ENCODE measurements at places on chromosomes 16 and 17.

GRCh38 chr16:63312346-63312745 lies 1276.1 kb upstream of the CDH8 start:
- no peak for DNase-seq

DNA sequence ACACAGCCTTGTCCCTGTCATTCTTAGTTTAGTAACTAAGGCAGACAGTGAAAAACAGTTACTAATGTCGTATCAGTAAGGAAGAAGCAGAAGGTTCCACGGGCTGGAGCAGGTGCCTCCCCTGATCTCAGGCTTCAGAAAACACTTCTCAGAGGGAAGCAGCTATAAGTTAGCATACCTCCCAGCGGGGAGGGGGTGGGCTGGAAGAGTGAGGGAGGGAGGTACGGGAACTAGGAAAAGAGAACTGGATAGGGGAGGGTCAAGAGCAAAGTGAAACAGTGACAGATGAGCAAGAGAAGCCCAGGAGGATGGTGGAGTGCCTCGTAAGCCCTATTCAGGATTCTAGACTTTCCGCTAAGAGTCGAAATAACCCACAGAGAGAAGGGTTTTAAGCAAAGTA lies 186.3 kb upstream of the XYLT1 start:
- no peak for DNase-seq

GRCh38 chr16:175011-175949 lies 1.2 kb upstream of the HBA1 start:
- no peak for DNase-seq

- DNase-seq, result no peak
These were observed 103.5 kb downstream of the SYCE1L start for GRCh38 chr16:77302674-77303073.

DNA sequence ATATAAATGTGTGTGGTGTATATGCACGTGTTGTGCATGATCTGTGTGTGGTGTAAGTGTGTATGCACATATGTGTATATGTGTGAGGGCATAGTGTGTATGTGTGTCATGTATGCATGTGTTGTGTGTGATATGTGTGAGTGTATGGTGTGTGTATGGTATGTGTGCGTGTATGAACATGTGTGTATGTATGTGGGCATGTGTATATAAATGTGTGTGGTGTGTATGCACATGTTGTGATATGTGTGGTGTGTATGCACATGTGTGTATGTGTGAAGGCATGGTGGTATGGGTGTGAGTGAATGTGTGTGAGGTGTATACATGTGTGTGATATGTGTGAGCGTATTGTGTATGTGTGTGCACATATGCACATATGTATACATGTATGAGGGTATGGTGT lies 198.7 kb downstream of the RBFOX3 start:
- DNase-seq, result no peak

DNA sequence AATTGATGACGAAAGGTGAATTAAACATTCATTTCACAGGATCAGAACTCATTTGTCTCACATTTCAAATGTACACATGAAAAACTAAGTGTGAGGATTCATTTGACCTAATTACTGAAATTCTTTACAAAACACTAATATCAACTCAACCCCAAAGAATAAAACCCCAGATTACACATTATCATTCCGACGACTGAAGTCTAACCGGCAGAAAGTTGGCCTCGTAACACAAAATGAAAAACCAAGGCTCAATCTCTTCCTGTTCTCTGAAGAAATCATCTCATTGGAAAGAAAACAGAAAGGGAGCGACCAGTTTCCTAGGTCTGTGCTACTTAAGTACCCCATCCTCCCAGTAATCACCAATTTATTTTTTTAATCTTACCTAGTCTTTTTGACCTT lies 1.8 kb downstream of the JPT1 start:
- DNase-seq, result no peak

DNA sequence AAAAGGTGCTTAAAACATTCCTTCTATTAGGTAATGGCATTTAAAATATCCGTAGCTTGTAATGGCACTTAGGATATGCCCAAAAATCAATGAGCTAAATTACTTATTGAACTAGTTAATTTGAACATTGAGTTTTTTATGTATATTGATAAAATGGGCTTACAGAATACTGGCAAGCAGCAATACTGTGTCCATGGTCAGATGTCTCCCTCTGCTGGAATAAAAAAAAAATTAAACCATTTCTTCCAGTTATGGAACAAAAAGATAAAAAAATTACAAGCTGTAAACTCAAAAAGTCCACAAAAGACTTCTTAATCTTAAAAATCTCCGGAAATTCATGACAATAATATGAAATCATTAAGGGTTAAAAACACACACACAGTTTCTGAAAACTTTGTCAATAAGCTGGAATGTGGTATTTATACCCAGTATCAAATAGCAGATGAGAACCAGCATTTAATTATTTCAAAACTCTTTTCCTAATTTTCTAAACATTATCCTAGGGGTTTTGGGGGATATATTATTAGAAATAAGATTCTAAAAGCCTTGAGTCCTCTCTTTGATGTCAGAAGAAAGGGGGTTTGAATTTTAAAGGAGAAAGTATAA lies 21.5 kb upstream of the PSMD7 start:
- no peak for DNase-seq

DNA sequence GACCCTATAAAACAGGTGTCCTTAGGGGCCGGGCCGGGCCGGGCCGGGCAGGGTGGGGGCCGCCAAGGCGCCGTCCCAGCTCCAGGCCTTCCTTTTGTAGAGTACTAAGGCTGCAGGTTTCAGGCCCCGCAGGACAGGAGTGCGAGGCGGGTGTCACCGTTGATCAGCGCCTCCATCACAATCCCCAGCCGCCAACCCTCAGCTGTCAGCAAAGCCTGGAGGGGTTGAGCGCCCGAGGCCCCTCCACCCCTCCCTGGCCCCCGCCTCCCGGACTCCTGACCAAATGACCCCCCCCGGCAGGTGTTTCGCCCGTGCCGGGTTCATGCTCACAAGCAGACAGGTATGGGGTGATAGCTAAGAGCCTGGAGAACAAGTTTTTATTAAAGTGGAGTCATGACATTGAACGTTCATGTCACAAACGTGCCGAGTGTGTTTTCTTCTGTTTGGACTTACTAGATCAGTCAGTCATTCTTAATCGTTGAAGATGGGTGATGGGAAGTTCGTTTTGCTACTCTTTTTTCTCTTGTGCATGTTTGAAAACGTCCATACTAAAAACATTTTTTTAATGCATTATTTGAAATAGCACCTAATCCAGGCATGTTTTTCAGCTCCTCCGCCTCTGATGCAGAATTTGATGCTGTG lies 534 bp downstream of the ARL2BP start:
- DNase-seq, result no peak

DNA sequence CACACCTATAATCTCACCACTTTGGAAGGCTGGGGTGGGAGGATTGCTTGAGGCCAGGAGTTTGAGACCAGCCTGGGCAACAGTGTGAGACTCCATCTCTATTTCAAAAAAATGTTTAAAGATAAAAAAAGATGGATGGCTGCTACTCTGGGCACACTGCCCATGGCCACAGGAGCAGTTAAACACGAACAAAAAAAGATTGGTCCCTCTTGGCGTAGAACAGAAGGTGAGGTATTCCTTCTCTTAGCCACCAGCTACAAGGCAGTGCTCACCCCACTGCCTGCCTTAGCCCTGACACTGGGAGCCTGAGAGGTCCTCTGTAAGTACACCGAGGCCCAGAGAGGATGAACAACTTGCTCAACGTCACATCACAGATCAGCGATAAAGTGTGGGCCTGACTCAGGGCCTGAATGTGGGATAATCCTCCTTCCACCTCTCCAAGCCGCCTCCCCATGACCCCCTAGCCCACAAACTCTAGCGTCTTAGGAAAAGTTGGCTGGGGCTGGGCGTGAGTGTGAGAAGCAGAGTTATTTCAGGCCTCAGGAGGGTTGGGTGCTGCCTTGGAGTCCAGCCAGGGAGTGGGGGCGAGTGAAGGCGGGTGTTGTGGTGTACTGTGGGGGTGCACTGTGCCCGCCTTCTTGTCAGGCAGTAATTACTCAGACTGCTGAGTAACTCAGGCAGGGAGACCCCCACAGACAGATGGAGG lies 2.3 kb upstream of the DPH1 start:
- DNase-seq, result no peak

GRCh38 chr17:68033636-68034451 lies 1.7 kb upstream of the KPNA2 start:
- no peak for DNase-seq

- peak; percentile 23 for DNase-seq
These were observed 13.3 kb downstream of the JUP start for GRCh38 chr17:41773190-41773588.

DNA sequence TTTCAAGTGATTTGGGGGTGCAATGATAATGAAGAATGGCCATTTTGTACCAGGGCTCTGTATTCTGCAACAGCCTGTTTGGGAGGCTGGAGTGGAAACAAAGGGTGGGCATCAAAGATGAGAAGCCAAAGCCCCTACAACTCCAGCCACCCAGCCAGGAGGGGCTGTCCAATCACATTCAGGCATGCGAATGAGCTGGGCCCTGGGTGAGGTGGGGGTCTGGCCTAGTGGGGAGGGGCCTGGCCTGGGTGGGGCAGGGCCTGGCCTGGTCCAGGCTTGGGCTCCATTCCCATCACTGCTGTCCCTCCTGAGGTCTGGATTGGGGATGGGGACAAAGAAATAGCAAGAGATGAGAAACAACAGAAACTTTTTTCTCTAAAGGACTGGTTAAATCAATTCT lies 6.4 kb downstream of the AOC3 start:
- DNase-seq, result no peak

DNA sequence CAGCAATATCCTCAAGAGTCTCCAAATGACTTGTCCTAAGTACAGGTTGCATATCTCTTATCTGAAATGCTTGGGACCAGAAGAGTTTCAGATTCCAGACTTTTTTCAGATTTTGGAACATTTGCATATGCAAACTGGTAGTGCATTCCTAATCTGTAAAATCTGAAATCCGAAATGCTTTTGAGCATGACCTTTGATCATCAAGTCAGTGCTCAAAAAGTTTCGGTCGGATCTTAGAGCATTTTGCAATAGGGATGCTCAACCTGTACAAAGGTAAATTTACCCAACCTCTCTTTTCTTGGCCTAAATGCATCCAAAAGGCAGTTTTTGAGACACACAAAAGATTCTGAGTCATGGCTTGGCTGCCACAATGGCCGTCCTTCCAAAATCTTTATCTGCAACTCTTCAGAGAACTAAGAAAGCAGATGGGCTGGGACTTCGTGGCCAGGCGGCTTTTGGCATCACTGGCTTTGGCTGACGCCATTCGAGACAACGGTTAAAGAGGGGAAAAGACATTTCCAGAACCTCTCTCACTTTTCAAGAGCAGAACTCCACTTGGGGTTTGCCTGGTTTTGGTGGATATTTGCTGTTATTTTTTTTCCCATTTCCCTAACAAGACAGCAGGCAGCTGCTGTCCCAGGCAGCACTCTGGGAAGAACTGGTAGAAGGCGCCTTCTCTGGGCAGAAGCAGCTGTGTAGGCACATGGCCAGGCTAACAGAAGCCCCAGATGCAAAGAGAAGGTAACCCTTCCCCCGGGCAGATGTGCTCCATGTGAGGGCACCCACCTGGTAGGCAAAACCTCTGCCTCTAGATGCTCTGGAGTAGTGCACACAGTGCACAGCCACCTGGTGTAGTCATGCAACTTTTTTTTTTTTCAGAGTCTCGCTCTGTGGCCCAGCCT lies 8.9 kb downstream of the CPPED1 start:
- no peak for DNase-seq

DNA sequence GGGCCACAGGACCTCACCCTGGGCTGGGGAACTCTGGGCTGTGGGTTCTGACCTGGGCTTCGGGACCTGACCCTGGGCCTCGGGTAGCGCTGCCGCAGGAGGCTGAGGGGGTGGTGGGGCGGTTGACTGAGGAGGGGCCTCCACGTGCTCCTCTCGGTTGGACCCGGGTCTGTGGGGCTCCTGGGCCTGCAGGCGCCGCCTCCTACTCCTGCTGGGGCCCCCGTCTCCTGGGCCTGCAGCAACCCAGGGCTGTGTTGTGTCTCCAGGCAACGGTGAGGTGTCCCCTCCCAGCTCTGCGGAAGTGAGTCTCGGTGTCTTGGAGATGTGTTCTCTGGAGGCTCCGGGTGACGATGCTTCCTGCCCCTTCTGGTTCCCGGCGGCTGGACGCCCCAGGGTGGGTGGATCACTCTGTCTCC lies 41.5 kb upstream of the GNG13 start:
- DNase-seq, result no peak

DNA sequence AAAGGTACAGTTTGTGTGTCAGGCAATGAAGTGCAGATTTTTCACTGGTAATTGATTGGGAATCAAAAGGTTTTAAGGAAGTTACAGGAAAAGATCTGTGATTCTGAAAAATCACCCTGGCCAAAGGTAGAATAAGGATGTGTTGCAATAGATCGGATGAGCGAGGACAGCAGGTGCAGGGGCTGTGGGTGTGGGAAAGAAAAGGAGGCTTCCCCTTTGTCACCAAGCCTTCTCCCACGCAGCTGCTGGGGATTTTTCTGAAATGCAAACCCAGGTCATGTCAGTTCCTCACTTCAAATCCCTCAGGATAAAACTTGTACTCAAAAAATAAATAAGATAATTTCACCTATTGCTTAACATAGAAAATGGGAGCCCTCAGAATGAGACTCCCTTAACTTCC lies 47.9 kb upstream of the ARHGAP17 start:
- no peak for DNase-seq

GRCh38 chr16:52318302-52319009 lies 228.5 kb downstream of the TOX3 start:
- DNase-seq, result no peak

DNA sequence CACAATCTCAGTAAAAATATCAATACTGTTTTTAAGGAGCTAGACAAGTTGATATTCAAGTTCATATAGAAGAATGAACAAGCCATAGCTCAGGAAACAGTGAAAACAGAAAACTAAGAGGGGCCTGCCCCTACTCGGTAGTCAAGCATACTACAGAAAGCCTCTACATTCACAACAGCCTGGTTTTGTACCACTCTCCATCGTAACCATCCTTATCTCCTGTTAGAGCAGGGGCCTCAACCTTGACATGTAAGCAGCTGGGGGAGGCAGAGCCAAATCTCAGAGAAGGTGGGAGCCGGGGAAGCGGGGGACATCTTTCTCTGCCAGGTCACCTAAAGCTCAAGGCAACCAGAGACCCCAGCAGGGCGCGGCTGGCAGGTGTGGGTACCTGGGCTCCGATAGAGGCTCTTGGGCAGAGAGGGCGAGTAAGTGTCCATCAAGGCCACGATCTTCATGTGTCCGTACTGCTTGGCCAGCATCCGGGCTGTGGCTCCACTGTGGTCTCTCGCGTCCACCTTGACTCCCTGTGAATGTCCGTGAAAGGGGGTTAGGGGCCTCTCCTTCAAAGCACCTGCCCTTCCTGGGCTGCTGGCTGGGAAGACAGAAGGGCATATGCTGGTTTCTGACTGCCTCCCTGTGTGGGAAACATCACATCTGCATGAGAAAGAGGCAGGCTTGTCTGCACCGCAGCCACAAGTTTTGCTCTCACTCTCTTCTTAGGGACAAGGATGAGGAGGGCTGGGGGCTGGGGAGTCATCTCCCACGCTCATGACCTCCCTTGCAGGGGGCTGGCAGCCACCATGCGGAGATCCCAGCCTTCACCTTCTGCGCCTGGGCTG lies 20.2 kb downstream of the ANKS3 start:
- no peak for DNase-seq

- DNase-seq, result no peak
These were observed 161.5 kb downstream of the FOXL1 start for GRCh38 chr16:86739808-86740207.
